Sigmoid colon (tissue), 7 donors: ENCODE measurements at places on chromosomes 13 and 19. TPM values are rescaled to one million over a fixed set of nuclear protein-coding genes. Genes with fewer than 3 reads are reported as not detected.
A peak's percentile ranks its signal among the peaks of the same experiment; 100 is the strongest.

The ALOX5AP gene
- 11.6 TPM for total RNA-seq

The TEX101 gene
- total RNA-seq, result not detected

The PCSK4 gene
- 5.0 TPM for total RNA-seq

The PCDH17 gene
- total RNA-seq, result 4.6 TPM

The C2CD4C gene
- total RNA-seq, result 0.71 TPM

The CEACAM16 gene
- total RNA-seq, result not detected

GRCh38 chr13:48539550-48539949, 6.7 kb upstream of the RCBTB2 start:
- DNase-seq, result no peak
- no peaks in the 10 kb centered on the region for H3K4me1 ChIP-seq
- no peaks in the 10 kb centered on the region for H3K36me3 ChIP-seq
- no peak overlapping the region for H3K4me3 ChIP-seq
- no peaks in the 10 kb centered on the region for H3K27me3 ChIP-seq

GRCh38 chr13:32267836-32268439, 47.2 kb downstream of the ZAR1L start:
- no peaks in the 10 kb centered on the region for H3K27me3 ChIP-seq
- no peak for DNase-seq
- H3K4me1 ChIP-seq, result no peaks in the 10 kb centered on the region
- H3K36me3 ChIP-seq, result no peaks in the 10 kb centered on the region
- no peak overlapping the region for H3K27ac ChIP-seq

DNA sequence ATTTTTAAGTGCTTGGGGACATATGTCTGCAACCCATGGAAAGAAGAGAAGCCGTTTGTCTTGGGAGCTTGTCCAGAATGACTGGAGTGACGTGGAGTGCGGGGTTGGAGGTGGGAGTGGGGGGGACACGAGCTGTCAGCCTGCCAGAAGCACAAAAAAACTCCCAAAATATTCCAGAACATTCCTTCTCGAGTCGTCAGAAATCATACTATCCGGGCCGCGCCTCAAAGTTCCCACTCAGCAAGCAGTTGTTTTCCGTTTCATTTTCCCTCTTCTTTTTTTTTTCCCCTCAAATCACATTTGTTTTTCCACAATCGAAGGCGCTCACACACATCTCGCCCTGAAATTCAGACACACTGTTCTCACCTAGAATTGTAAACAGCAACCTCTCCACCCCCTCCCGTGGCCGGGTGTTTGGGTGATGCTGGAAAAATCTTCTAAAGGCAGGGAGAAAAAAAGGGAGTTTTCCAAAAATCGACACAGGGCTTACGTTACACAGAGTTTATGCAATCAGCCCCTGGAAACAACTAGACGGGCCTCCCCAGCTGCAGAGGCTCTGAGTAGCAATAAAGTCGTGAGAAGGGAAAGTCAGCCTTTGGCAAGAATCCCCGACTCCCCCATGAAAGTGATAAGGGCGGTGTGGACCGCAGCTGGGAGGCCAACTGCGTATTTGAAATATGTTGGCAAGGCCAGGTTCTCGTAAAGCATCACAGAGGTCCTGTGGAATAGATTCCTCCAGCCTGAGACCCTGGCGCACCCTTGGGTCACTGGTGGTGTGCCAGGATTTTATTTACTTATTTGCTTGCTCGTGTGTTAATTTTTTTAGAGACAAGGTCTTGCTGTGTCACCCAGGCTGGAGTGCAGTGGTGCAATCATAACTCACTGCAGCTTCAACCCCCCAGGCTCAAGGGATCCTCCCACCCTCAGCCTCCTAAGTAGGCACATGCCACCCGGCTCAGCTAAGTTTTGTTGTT, 31.2 kb upstream of the KLF2 start:
- no peaks in the 10 kb centered on the region for H3K27me3 ChIP-seq
- H3K4me3 ChIP-seq, result peak overlapping the region; percentile 36

DNA sequence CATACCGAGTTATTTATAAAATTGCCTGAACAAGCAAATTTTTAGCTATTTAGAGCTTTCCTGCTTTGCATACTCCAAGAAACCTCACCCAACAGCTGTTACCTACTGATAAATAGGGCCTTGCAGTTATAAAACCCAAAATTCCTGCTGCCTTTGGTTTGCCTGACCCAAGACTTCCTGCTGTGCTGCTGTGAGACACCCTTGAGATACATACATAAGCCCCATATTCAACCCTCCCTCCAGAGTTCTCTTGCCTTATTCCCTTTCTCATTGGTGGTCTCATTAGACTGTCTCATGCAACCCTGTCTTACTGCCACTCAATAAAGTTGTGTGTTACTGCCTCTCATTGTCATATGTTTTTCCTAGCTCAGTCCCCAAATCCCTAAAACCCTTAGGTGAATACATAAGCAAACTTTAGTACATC, 677.6 kb downstream of the UQCRFS1 start:
- H3K27me3 ChIP-seq, result no peaks in the 10 kb centered on the region
- no peak for DNase-seq
- H3K27ac ChIP-seq, result no peak overlapping the region
- no peak overlapping the region for H3K4me3 ChIP-seq

DNA sequence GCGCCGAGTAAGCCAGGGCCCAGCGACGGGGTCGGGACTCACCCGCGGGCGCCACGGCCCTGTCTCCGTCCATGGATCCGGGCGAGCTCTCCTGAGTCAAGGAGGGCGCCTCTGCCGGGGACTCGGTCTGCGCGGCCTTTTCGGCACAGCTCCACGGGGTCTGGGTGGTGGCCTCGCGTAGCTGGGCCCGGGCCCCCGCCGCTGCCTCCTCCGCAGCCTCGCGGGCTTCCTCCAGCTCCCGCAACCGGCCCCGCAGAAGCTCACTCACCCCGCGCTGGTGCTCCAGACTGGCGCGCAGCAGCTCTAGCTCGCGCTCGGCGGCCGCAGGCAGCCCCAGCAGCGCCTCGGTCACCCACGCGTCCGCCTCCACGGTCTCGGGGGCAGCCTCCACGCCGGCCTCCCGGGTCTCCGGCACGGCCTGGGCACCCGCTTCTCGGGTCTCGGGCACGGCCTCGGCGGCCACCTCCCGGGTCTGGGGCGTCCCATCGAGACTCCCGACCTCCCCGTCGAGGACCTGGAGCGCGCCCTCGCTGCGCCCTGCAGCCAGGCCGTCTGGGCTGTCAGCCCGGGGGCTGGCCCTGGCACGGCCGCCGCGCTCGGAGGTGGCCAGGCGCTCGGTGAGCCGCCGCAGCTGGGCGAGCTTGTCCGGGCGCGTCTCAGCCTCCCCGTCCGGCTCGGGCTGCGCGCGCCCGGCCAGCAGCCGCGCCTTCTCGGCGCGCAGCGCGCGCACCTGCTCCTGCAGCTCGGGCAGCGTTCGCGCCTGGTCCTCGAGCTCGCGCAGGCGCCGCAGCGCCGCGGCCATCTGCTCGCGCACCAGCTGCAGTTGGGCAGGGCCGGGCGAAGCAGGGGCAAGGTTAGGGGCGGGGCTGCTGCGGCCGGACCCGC, 8.4 kb downstream of the KANK3 start:
- H3K27me3 ChIP-seq, result peaks cover 28% of the 10 kb centered on the region
- no peaks in the 10 kb centered on the region for H3K4me1 ChIP-seq
- no peak for DNase-seq
- H3K4me3 ChIP-seq, result peak overlapping the region; percentile 33
- H3K36me3 ChIP-seq, result no peaks in the 10 kb centered on the region
- H3K27ac ChIP-seq, result no peak overlapping the region

DNA sequence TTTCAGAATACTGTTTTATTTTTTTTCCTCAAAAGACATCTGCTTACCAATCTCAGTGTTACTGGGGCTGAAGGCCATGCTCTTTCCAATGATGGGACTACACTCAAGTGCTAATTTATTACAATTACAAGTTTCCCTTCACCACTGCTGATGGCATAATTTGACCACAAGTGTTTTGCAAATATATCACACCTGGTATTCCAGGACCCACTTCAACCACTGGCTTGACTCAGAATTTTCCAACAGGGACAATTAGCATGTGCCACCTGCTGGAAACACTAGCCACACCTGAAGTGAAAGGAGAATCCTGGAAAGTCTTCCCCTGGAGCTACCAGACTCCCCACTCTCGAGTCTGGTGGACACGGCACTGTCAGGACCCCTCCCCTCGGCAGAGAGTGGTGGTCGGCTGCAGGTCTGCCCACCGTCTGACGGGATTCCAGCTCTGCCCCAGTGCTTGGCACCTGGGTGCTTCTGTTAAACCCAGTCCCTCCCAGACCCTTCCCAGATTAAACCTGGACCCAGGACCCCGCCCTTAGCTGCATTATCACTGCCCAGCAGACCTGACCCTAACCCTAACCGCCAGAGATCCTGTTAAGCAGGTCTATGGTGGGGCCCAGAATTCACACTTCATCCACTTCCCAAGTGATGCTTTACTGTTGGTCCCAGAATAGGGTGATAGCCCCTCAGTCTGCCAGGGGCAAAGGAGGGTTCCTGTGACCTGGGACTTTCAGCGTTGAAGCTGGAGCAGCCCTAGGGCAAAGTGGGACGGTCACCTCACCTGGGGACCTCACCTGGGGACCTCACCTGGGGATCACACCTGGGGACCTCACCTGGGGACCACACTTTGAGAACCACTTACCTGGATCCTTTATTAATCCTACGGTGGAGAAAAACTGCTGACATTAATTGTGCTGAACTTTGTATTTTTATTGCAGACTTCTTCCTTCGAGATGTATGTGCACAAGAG, 17.6 kb upstream of the RASA3 start:
- no peak for DNase-seq
- no peaks in the 10 kb centered on the region for H3K36me3 ChIP-seq
- H3K4me3 ChIP-seq, result no peak overlapping the region

- no peak for DNase-seq
- no peaks in the 10 kb centered on the region for H3K36me3 ChIP-seq
Observed at GRCh38 chr13:63161219-63161618, 1745.6 kb upstream of the PCDH20 start.

GRCh38 chr19:18847549-18848463, 16.0 kb downstream of the UPF1 start:
- H3K4me3 ChIP-seq, result no peak overlapping the region
- peak overlapping the region; percentile 70 for H3K27ac ChIP-seq

DNA sequence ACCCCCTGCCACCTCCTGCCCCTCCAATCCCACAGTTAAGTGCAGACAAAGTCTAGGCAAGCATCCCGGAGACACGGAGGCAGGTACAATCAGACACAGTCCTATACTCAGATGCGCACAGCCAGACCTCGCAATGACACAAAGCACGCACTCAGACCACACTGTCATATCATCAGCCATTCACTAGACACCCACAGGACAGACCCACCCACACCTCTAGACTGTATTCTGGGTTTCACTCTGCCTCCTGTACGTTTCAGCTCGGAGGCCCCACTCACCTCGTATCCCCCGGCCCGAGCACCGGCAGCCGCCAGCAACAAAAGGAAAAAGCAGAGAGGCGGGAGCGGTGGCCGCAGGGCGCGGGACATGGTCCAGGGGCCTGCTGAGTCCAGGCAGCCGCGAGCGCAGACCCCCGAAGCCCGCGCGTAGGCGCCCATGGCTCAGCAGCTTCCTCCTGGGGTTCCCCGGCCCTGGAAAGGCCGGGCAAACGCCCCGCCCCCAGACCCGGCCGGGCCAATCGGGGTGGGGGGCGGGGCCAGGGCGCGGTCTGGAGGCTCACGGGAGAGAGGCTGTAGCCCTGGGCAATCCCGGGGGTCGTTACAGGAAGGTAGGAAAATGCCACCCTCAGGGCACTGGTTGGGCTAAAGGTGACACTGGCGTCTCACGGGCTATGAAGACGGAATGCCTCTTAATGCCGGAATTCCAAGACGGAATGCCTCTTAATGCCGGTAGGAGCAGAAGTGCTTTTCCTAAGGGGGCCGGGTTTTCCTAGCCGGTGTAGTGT, at the start of the genes MAN2B1 and WDR83:
Gene MAN2B1, minus strand, starts transcription at position 478 of the 784 bp plus-strand sequence. Its CDS starts 41 bp downstream, at position 437.
Gene WDR83, plus strand, starts transcription at position 543 of the 784 bp plus-strand sequence. CDS start 2,984 bp downstream, outside the sequence.
- H3K36me3 ChIP-seq, result peaks cover 16% of the 10 kb centered on the region
- H3K27me3 ChIP-seq, result no peaks in the 10 kb centered on the region
- DNase-seq, result peak; percentile 83
